ENCODE measurements at places on chromosomes 7 and 10. TPM values are rescaled to one million over a fixed set of nuclear protein-coding genes. Genes with fewer than 3 reads are reported as not detected.

SFTPA1 gene
- 7,035 TPM for polyA plus RNA-seq

- H3K4me3 ChIP-seq = no peak overlapping the region
- no peaks in the 10 kb centered on the region for H3K36me3 ChIP-seq
- H3K27me3 ChIP-seq = no peaks in the 10 kb centered on the region
- no peak overlapping the region for H3K27ac ChIP-seq
- H3K4me1 ChIP-seq = no peaks in the 10 kb centered on the region
- DNase-seq = peak; percentile 21
These were observed 127.4 kb upstream of the AGR3 start for GRCh38 chr7:17009007-17009719.

DNA sequence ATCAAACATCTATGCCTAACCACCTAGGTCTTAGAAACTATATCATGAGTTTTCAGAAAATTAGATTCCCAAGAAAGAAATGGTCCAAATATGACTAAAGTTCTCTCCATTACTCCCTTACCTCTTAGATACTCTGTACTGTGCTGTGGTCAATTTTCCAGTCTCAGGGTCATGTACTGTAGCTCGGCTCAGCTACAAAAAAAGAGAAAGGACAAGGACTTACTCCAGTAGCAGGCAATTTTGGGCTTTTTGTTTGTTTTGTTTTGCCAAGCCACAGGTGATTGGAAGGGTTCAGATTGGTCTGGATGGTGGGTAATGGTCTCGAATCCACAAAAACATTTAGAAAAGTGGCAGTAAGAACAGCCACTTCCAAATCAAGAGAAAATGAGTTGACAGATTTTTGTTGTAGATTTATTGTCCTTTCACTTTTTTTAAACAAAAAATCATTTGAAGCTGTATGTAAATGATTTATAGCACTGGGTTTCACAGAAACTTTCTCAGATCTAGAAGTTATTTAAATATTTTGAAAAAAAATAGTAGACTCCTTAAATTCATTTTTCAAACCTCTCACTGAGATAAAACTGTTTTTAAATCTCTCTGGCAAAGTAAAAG is 52.8 kb downstream of the P4HA1 start:
- H3K4me1 ChIP-seq = peaks cover 4% of the 10 kb centered on the region
- H3K4me3 ChIP-seq = no peak overlapping the region
- H3K27me3 ChIP-seq = no peaks in the 10 kb centered on the region
- H3K27ac ChIP-seq = no peak overlapping the region
- no peak for DNase-seq

DNA sequence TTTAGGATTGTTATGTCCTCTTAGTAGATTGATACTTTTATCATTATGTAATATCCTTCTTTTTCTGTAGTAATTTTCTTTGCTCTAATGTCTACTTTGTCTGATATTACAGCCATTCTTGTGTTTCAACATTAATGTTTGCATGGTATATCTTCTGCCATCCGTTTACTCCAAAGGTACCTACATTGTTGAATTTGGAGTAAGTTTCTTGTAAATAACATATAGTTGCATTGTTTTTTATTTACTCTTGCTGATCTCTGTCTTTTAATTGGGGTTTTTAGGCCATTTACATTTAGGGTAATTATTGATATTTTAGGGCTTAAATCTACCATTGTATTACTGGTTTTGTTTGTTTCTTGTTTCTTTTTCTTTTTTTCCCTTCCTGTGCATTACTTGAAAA is 100.1 kb downstream of the STK31 start:
- no peak for DNase-seq
- no peaks in the 10 kb centered on the region for H3K36me3 ChIP-seq
- no peak overlapping the region for H3K27ac ChIP-seq
- H3K4me3 ChIP-seq = no peak overlapping the region
- no peaks in the 10 kb centered on the region for H3K27me3 ChIP-seq
